ENCODE measurements at places on chromosomes 16 and 17.

DNA sequence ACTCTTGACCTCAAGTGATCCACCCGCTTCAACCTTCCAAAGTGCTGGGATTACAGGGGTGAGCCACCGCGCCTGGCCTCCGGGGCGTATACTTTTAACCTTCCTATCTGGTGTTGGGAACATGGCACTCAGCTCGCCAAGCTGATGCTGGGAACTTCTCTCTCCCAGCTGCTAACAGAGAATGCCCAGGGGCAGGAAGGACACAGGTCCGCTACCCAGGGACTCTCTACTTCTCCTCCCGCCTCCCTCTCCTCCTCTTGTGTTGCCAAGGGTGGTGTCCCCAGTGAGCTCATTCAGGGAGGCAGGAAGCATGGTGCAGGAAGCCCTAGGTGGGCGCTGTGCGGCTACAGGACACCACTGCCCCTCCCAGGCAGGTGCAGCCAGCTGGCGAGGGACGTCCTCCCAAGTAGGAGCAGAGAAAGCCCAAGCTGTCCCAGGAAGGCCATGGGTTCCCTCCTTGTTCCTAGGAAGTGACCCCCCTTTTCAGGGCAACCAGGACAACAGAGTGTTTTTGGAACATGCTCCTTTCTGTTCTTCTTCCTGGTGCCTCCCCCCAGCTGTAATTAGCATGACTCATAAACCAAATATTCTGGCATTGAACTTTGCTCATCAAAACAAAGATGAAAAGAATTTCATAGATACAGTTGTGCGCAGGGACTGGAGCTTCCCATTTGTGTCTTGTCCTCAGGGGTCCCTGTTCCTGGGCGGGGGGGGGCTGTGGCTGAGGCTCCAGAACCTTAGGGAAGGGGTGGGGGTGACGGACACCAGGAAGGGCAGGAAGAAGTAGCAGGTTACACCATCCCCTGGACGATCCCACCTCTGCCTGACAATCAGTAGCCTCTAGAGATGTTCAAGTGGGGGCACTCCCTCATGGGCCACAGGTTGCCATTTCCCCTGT lies 2.7 kb downstream of the C1QTNF1 start:
- DNase-seq, result no peak

DNA sequence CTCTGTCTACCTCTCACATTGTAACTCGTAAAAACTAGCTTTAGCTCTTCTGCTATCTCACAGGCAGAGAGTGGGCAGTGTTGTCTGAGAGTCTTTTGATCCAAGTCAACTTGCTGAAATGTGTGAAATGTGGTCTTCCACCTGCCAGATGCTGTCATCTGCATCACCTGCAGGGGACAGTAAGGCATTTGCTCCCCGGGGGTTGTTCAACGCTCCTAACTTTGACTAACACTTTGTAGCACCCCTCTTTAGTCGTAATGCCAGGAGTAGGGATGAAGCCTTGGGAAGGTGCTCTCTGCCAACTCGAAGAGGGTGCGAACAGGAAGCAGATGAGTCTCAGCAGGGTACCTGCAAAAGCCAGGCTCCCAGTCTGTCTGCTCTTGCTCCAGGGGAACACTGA lies 36.1 kb downstream of the SNX11 start:
- no peak for DNase-seq

DNA sequence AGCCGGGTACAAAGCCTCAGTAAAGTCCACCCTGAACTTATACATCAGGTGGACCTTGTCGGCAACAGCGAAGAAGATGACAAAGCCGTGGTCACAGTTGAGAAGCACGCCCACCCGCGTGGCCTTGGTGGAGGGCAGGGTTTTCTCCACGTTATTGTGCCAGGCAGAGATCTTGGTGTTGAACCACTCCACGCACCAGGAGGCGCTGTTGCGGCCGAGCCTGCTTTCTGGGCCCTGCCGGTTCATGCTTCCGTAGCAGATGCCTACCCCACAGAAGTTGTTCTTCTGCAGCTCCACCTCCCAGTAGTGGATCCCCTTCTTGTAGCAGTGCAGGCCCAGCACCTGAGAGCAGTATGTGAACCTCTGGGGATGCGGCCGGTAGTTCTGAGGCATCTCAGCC lies 22.1 kb downstream of the TRIM25 start:
- DNase-seq, result no peak

DNA sequence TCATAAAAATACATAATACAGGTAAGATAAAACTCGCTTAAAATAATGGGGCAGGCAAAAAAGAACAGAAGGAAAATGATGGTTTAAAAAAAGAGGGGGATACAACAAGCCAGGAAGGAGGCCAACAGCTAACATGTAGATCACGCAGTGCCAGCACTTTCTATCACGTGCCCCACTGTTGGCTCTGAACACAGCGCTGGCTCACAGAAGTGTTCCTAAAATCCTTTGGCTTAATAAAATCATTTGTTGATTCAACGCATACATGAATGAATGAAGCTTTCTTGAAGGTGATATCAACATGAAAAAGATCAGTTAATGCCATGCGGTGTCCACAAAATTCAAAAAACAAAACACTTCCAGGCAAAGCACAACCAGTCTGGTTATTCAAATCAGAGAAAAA lies 8.5 kb downstream of the ITGAE start:
- no peak for DNase-seq

DNA sequence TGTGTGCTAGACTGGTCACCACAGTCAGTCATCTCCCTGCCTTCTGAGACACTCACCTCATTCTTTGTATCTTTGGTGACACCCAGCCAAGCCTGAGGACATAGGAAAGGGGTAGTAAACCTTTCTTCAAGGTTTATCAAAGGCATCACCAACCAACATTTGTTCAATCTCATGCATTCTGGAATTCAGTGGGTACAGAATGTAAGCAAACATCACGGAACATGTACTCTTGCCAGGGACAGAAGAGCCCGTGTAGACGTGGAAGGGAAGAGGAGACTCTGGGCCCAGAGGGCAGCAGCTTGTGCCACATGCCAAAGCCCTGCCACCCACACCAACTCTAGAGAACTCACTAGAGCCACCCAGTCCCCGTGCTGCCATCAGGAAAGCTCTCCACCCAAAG lies 4.4 kb downstream of the CACNG4 start:
- no peak for DNase-seq

DNA sequence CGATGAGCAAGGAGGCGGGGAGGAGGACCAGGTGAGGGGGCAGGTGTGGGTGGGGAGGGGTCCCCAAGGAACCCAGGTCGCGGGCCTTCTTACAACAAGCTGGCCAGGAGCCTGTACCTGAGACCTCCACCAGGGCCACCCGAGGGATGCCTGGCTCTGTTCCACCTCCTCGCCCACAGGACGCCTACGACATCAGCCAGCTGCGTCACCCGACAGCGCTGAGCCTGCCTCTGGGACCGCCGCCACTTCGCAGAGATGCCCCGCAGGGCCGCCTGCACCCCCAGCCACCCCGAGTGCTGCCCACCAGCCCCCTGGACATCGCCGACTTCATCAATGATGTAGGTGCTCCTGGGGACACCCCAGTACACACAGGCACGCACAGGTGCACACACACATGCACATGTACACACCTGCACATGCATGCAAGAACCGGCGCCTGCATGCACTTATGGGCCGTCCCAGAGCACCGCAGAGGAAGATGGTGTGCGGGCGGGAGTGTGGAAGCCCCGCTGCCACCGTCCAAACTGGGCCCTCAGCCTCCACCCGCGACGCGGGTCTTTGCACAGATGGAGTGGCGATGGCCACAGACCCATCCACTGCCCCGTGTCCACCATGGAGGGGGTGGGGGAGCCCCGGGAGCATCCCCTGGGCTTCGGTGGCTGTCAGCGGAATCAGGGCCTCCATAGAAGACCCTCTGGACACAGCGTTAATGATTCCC lies 6.6 kb downstream of the SLC22A31 start:
- DNase-seq, result no peak

- DNase-seq, result no peak
Observed at GRCh38 chr17:1653735-1654134, 4.1 kb upstream of the RILP start.

DNA sequence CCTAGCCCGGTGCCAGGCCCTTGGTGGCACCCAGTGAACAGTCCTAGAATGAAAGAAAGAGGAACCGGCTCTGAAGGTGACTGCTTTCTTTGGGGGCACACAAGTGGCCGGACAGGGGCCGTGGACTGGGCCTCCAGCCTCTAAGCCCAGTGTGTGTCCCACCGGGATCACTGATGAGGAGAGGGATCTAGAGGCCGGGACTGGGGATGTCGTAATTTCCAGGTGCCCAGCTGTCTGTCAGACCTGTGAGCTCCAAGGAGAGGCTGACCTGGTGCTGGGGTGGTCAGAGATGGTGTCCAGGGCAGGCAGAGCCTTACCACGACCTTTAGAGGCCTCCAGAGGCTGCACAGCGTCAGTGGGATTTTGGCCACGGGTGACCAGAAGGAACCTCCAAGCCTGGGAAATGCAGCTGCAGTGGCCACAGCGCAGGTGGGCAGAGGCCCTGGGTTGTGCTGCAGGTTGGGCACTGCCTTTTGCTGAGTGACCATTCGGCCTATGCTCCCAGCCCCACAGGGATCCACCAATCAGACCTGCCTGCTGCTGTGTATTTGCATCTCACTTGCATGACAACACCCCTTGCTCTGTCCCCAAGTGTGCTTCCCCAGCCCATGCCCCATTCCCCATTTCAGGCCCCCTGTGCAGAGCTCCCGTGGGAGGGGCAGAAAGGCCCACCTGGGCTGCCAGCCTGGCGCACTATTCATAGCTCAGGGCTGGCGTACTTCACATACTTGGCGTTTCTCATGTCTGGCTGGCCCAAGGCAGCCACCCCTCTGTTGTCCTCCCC lies 12.5 kb downstream of the ARHGAP23 start:
- no peak for DNase-seq

GRCh38 chr17:42819939-42820535 lies 4.0 kb downstream of the BECN1 start:
- peak; percentile 55 for DNase-seq

DNA sequence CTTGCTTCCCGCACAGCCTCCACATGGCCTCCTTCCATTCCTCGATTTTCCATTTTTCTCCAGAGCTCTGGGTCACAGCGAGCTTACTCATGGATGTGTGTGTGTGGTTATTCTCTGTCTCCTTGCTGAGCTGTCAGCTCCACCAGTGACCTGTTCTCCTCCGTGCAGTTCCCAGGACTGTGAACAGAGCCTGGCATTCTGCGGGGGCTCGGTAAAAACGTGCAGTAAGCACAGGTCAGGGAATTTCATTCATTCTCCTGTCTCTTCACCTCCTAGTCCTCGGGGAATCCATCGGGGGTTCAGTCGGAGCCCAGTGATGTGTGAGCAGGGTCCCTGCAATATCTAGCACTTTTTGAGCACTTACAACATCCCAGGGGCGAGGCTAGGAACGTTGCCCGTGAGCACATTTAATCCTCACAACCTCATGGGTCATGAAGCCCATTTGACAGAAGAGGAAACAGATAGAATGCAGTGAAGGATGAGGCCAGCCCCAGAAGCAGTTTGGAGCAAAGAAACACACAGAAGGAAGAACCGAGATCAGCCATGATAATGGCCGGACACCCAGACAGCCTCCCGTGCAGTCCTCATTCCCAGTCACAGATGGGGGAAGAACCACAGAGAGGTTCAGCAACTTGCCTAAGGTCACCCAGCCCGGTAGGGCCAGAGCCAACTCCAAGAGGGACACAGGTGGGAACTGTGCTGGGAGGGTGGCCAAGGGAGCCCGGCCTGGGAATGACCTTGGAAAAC lies 183.2 kb upstream of the GSE1 start:
- no peak for DNase-seq

GRCh38 chr17:81258292-81258691 lies 19.2 kb downstream of the NDUFAF8 start:
- DNase-seq, result no peak

DNA sequence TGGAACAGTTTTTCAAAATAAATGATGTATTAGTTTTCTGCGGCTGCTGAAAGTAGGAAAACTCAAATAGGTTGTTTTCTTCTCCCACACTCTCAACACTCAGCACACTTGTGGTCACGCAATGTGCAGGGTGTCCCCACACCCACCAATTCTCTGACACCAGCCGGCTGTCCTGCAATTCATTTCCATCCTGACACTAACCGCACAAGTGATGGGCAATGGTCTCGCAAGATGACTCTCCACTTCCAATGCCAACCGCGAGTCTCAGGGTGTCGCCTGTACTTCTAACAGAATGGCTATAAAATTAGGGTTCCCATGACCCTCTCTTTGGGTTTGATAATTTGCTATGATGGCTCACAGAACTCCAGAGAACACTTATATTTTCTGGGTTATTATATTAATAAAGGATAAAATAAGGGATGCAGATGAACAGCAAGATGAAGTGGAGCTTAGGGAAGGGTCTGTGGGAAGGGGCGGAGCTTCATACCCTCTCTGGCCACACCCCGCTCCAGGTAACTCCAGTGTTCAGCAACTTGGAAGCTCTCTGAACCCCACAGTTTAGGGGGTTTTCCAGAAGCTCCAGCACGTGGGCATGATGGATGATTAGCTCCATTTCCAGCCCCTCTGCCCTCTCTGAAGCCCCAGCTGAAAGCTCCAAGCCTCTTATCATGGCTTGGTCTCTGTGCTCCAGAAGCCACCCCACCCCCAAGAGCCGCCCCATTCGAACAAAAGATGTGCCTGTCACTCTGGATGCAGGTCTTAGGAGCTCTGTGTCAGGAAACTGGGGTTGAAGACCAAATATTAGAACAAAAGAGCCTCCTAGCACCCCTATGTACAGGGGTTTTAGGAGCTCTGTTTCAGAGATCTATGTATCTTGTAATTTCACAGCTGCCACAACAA lies 19.8 kb downstream of the TAF1C start:
- DNase-seq, result no peak

DNA sequence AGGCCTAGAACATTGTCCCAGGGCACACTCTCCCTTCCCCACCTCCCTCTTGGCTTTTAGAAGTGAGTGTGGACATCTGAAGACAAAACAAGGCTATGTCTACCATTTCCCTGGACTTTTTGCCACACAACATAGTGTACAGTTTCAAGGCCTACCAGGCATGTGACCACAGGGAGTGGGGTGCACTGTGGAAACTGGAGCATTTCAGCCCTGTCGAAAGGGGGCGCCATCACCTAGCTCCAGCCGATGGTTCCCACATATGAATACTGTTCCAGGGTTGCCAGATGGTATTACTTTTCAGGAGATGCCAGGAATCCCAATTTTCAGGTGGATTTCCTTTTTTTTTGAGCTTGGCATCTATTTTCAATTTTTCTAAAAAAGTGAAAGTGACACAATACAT lies 140.7 kb downstream of the KATNIP start:
- peak; percentile 18 for DNase-seq

- no peak for DNase-seq
Observed at GRCh38 chr17:82866590-82867191, 26.9 kb upstream of the ZNF750 start.

GRCh38 chr16:69917739-69918138 lies 33.4 kb upstream of the CLEC18A start:
- no peak for DNase-seq

GRCh38 chr16:21603928-21604327 lies 4.6 kb downstream of the METTL9 start:
- DNase-seq, result no peak
